ENCODE measurements at places on chromosomes 2 and 18.
A peak's percentile ranks its signal among the peaks of the same experiment; 100 is the strongest.

DNA sequence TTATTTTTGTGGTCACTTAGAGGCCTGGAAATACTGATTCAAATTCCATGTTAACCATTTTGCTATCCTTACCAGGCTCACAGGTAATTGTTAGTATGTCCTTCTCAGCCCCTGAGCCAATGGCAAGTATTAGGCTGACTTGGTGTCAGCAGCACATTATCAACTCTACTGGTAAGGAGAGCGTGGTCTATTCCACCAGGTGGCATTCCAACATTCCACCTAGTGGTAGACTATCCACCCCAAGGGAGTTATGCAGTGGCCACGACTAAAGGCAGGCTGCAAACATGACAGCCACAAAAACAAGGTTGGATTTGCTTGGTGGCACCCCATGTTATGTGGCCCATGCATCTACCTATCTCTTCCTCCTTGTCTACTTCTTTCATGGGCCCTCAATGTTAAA, 31.8 kb upstream of the GCC2 start:
- no peak for DNase-seq

GRCh38 chr2:6986301-6986911, 69.2 kb downstream of the RNF144A start:
- DNase-seq = no peak

GRCh38 chr2:192044496-192044895, 150.2 kb downstream of the TMEFF2 start:
- no peak for DNase-seq

GRCh38 chr2:174614261-174614660, 16.7 kb upstream of the WIPF1 start:
- DNase-seq = no peak

DNA sequence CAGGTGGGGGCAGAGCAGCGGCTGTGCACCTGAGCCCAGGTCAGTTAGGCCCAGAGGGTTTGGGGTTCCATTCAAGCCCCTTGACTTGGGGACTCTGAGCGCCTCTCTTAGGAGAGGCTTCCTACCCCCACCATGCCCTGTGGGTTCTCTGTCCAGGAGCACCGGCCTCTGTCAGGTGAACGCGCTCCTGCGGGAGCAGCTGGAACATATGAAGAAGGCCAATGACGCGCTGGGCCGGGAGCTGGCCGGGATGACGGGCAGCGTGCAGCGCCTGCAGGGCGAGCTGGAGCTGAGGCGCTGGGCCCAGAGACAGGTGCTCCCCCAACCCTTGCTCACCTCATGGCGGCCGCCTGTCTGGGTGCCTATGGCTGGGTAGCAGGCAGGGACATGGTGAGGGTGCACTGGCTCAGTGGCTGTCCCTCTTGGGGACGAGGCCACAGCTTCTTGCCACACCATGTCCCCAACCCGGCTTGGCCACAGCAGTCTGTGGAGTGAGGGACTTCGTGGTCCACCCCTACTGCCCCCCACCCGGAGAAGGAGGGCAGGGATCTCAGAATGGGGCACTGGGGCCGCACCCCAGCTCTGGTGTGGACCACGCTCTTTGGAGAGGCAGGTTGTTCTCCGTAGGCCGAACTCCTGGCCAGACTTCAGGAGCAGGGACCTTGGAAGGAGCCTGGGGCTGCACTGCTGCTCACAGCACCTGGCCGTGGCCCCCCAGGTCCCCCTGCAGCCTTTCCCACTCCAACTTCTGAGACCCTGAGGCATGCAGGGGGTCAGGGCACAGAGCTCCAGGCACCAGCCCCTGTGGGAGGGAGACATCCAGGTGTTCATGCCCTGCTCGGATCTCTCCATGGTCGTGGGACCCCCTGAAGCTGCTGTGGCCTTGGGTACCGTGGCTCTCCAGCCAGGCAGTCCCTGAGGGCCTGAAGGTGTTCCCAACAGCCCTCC, 19.7 kb downstream of the CROCC2 start:
- DNase-seq = peak; percentile 21

GRCh38 chr2:164954954-164955701, at the start of gene SLC38A11:
SLC38A11 (minus strand) TSS chr2:164955525; CDS start chr2:164955247, 278 bp downstream.
- no peak for DNase-seq

DNA sequence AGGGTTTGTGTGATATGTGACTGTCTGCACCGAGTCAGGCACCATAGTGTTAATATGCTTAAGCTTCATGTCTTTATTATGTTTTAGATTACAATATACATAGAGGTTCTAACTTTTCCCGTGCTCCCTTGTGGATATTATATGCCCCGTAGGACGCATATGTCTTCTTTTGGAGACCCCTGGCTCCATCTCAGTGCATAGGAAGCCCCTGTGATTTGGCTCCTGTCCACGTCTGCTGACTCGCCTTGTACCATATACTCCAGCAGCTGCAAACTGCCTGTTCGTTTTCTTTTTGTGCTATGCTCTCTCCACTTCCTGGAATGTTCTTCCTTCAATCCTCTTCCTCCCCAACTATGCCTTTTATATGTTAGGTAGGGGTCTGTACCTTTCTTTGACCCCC, 110.9 kb downstream of the PTRHD1 start:
- no peak for DNase-seq
